Kidney epithelial cell (primary cell): ENCODE measurements at places on chromosomes 11 and 22. TPM values are rescaled to one million over a fixed set of nuclear protein-coding genes. Genes with fewer than 3 reads are reported as not detected.

LYVE1 gene
- total RNA-seq, result 0.27 TPM in 1 of 2 replicates, not detected in the other

- no peak for DNase-seq
These were observed 48.8 kb downstream of the MN1 start for GRCh38 chr22:27752771-27753170.

MS4A6A gene
- total RNA-seq, result 0.55 and 2.3 TPM in 2 replicates

KCNC1 gene
- not detected in 2 replicates for total RNA-seq

KRTAP5-9 gene
- total RNA-seq, result not detected in 2 replicates

DNA sequence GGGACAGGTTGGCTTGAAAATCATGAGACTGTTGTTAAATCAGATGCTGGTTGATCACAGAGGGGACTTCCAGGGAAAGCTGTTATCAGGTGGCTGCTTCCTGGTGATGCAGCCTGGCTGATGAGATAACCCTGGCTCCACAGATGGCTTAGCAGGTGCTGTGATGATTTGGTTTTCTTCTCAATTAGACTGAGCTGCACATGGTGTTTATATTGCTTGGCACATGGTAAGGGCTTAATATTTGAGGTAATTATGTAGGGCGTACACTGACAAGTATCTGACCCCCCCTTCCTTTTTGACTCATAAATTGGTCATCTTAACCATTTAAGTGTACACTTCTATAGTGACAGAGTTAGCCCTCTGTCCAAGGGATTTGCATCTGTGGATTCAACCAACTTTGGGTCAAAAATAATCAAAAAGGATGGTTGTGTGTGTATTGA lies 7.0 kb downstream of the RPS3 start:
- no peak for DNase-seq

DNA sequence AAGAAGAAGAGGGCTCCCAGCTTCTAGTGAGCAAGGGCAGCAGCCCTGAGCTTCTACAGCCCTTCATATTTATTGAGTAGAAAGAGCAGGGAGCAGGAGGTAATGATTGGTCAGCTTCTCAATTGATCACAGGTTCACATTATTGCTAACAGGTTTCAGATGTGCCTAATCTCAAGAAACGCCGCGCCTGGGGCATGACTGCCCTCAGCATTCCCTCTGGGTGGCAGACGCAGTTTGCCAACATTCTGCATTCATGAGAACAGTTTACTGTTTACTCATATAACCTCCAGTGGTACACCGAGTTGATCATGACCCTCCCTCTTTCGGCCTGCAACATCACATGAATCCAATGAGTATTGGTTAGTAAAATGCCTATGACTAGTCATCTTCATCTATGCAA lies 4.7 kb upstream of the ZNF74 start:
- DNase-seq, result no peak

- DNase-seq, result no peak
These were observed 13.0 kb upstream of the FLI1 start for GRCh38 chr11:128680906-128681305.

DNA sequence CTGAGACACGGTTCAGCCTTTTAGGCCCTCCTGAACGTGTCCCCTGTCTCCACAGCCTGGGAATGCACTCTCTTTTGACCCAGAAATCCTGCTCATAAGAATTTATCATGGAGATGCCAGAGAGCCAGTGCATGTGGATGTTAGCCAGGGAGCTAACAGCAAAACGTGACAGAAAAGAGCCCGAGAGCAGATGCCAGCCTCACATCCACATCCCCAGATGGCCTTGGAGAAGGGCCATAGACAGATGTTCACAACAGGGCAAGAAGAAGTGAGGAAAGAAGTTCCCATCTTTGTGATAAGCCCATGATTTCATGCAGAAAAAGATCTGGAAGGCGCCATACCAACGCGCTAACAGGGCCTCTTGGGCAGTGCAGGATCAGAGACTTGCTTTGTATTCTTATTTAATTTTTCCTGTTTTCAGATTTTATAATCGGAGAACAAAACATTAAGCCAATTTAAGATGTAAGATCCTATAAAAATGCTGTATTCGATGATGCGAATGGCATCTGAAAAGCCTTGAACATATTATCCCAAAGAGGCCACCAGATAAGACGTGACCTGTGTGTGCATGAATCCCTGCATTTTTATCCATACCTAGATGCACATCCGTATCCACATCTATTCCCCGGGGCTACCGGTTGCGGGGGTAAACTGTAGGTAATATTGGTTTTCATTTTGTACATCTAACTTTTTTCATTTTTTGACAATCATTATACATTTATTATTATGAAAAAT lies 48.7 kb downstream of the IGLL5 start:
- no peak for DNase-seq

- DNase-seq, result no peak
These were observed 16.4 kb downstream of the PPM1F start for GRCh38 chr22:21936151-21936775.

ZNF214 gene
- total RNA-seq, result 2.5 and 4.0 TPM in 2 replicates

MUC2 gene
- not detected in 2 replicates for total RNA-seq

PTPRJ gene
- total RNA-seq, result 42.3 and 49.6 TPM in 2 replicates

DNA sequence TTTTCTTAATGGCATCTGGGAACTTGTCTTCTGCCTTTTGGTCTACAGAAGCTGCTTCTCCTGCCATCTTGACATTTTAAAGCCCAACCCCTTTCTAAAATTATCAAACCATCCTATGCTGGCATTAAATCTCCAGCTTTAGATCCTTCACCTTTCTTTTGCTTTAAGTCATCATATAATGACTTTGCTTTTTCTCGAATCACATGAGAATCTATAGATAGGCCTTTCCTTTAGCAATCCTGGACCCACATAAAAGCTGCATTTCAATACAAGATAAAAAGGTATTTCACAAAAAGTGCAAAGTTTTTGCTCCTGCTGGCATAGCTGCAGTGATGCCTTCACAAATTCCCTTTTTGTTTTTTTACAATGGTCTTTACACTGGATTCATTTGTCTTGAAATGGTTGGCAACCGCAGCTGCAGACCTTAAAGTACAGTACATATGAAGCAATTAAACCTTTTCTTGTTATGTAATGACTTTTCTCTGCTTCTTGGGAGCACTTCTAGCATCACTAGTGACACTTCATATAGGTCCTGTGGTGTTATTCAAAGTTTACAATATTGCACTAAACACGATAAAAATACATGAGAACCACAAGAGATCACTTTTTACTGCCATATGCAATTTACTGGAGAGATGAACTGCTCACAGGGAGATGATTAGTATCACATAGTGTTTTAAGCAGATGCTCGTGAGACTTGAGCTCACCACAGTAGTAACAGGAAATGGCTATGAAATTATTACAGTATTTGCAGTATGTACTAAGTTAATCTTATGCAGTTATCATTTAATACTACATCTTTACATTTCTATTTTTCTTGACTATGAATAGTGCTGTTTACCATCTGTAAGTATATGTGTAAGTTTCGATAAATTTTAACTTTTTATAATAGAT lies 41.6 kb downstream of the ACER3 start:
- DNase-seq, result no peak
